Activated naive CD4-positive, alpha-beta T cell treated with anti-CD3 and anti-CD28 coated beads for 36 hours (primary cell): ENCODE measurements at places on chromosomes 11 and 22. TPM values are rescaled to one million over a fixed set of nuclear protein-coding genes. Genes with fewer than 3 reads are reported as not detected.
A peak's percentile ranks its signal among the peaks of the same experiment; 100 is the strongest.

The PIWIL4 gene
- total RNA-seq, result 0.12 TPM

DNA sequence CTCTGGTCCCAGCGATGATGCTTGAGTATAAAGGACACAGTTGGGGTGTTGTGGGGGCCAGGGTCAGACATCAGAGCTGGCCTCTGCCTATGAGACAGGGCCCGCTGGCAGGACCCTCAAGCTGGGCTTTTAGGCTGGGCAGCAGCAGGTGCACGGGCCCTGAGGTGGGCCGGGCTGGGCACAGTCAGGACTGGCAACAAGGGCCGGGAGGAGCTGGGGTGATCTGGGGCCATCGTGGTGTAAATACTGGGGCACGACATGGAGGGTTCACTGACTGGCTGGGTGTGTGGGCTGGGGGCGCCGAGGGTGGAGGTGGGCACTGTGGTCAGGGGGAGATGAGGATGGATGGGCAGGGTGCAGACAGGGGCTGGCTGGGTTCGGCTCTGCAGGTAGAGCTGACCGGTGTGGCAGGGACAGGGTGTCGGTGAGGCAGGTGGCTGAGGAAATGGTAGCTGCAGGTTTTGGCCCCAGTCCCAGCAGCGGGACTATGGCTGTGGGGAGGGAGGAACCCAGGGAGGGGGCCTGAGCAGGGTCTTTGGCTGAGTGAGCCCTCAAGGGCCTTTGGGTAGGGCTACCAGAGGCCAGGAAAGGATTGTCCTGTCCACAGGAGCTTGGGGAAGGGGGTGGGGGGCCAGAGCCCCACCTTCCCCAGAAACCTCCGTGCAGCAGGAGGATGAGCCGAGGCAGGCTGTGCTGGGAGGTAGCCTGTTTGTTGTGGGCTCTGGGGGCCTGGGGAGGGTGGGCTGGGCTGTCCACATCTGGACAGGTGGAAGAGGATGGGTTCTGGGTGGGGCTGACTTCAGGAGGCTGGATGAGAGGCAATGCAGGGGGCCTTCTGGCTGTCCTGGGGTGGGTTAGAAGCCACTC, 81.4 kb downstream of the KCNQ1 start:
- peak; percentile 4 for DNase-seq

DNA sequence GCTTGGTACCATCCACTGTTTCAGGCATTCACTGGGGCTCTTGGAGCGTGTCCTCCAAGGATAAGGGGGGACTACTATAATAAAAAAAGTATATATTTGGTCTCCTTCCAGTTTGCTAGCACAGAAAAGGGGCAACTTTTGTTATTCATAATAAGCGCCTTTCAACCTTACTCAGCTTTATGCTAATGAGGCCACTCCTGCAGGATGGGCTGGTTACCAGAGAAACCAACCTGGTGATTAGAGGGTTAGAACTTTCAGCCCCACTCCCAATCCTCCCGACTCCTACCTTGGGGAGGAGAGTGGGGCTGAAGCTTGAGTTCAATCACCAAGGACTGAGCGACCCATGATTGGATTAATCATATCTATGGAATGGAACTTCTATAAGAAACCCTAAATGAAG, 31.8 kb downstream of the PPFIBP2 start:
- no peak for DNase-seq

- no peak for DNase-seq
These were observed 835 bp upstream of the MYOD1 start for GRCh38 chr11:17718510-17718962.

- no peak for DNase-seq
These were observed 138.7 kb downstream of the TRIM44 start for GRCh38 chr11:35800970-35801953.

DNA sequence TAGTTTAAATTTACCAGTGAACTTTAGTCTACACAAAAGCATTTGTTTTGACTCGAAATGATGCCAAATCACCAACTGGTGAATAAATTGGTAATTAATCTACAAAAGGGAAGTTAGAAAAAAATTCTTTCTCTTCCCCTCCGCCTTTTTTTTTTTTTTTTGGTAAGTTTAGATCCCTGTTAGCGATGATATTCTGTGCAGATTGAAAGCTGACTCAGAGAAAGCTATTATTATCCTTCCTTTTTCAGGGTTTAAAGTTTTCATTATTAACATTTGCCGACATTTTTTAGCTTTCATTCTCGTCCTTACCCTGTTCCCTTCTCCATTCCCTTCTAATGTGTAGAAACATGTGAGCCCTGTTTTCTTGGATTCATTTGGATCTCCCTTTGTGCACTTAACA, 16.8 kb upstream of the NUP160 start:
- no peak for DNase-seq

GRCh38 chr11:110478410-110478809, 48.7 kb downstream of the FDX1 start:
- DNase-seq, result no peak

DNA sequence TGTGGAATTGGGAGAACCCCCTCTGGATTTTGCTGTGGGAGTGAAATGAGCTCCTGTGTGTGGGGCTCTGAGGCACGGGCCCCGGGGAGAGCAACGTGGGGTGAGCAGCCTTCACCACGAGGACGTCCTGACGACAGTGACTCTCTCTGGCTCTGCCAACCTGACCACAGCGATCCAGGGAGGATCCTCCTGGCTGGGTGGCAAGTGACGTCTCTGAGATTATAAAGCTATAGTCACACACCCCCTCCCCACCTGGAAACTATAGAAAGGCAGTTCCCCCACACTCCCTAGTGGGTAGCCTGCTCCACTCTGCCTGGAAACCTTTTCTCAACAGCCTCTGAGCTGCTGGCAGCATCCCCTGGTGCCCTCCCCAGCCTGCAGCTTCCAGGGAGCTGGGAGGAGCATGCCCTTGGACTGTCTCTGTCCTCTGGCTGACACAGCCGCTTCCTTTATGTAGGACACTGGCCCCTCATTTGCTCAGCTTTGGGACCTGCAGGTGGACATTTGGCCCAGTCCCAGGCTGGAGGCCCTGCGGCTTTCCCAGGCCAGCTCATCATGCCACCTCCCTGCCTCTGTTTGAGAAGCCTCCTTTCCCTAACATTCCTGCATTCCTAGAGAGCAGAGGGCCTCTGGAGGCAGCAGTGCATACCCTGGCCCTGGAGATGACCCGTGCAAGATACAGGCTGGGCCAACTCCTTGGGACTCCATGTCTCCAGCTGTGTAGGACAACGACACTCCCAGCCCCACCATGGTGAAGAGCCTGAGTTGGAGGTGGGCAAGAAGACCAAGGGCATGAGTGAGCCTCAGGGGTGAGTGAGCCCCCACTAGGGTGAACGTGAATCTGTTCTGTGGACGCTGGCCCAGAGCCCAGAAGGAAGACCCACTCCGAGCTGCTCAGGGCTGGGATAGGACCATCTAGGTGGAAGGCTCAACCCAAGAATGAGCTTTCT, 314.0 kb downstream of the NTM start:
- DNase-seq, result no peak

DNA sequence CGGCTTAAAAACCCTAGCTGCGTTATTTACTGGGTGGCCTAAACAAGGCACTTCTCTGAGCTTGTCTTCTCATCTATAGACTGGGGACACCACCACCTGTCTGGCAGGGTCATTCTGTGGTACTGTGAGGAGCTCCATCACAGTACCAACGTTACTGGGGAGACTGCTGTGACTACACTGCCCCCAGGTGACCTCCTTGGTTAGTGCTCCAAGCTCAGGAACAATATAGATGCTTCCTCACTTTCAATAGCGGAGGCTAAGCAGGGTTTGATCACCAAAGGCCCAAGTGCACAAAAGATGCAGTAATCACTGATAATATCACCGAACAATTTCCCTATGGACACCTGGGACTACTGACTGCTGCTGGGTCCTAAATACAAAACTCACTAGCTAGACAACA, 18.8 kb downstream of the PRPF19 start:
- DNase-seq, result peak; percentile 61

- DNase-seq, result no peak
These were observed 2.3 kb upstream of the FOLR1 start for GRCh38 chr11:72189455-72190250.

The KRTAP5-10 gene
- total RNA-seq, result not detected

The ST14 gene
- total RNA-seq, result not detected

The CEND1 gene
- 0.17 TPM for total RNA-seq

DNA sequence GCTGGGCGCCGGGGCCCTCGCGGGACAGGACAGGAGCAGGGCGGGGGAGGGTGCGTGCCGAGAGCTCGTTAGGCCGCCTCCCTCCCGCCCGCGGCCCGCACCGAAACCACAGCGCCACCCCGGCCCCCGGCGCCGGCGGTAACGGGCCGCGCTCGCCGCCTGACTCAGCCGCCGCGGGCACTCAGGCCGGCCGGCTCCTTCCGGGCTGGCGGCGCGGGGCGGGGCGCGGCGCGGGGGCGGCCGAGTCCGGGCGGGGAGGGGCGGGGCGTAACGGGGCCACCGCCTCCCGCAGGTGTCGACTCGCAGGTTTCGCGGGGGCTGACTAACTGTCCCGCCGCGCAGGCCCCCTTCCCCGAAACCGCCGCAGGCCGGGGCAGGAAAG, at the start of gene AP5B1:
TSS of gene AP5B1 (minus strand) at position 207 of the 382 bp plus-strand sequence. CDS start 385 bp downstream, outside the sequence.
- DNase-seq, result peak; percentile 68

DNA sequence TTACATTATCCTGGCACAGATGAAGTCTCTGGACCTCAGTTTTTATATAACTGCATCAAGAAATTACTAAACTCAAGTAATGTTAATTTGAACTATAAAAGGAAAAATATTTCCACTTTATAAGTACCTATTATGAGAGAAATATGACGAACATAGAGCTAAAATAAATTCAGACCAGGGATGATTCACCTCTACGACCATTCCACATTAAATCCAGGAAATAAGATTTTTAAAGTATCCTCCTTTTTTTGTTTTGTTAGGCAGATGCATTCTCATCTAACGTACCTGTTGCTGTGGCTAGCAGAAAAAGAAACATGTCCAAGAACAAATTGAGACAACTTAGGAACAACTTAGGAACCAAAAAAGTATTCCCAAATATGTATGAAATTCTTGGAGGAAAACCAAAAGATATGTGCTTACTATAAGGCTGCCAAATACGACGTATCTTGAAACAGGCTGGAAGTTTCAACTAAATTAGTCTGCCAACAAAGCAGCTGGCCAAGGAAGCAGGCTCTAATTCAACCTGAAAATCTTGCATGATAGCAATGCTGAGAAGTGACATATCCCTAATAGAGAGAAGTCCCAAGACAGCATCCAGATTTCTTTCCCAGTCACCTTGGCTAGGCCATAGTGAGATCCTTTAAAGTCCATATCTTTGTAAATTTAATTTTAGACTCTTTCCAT, 15.7 kb downstream of the SPTY2D1 start:
- DNase-seq, result no peak

- DNase-seq, result no peak
These were observed 70.7 kb downstream of the BMAL1 start for GRCh38 chr11:13348305-13348704.

- DNase-seq, result no peak
These were observed 50.3 kb downstream of the FAM76B start for GRCh38 chr11:95739108-95739938.

GRCh38 chr11:7559398-7560283, 45.8 kb downstream of the PPFIBP2 start:
- no peak for DNase-seq

The GLB1L2 gene
- 11.0 TPM for total RNA-seq

The NLRP10 gene
- total RNA-seq, result not detected

DNA sequence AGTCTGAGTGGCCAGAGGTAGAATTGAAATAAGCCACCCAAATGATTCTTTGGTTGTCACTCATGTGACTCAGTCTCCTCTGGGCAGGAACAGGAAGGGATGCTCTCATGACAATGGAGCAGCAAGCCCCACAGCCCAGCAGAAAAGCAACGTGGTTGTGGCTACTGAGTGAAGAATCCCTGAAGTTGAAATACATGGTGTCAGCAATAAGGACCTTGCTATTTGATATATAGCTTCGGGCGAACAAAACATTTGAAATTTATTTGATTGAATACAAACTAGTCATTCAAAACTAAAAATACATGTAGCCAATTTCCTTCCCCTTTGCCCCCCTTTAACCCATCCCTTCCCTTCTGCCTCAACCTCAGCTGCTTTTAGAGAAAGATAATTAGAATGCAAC, 14.5 kb upstream of the DTX4 start:
- no peak for DNase-seq

- no peak for DNase-seq
These were observed 376.7 kb upstream of the DDI1 start for GRCh38 chr11:103659743-103660142.

DNA sequence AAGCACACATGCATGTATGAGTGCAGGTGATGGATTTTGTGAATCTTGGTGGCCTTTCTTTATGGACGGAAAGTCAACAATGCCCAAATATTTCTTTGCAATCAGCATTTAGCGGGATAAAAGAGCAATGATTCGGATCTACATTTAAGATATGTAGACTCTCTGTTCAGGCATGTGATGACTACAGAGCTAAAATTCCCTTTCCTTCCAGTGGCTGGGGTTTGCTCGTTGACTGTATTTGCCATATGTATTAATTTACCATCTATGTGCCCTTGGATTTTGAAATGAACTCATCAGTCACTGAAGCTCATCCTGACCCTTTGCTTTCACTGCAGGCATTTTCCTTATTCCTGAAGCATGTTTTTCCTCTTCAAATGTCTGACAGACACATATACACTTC, 13.6 kb downstream of the BLID start:
- no peak for DNase-seq

DNA sequence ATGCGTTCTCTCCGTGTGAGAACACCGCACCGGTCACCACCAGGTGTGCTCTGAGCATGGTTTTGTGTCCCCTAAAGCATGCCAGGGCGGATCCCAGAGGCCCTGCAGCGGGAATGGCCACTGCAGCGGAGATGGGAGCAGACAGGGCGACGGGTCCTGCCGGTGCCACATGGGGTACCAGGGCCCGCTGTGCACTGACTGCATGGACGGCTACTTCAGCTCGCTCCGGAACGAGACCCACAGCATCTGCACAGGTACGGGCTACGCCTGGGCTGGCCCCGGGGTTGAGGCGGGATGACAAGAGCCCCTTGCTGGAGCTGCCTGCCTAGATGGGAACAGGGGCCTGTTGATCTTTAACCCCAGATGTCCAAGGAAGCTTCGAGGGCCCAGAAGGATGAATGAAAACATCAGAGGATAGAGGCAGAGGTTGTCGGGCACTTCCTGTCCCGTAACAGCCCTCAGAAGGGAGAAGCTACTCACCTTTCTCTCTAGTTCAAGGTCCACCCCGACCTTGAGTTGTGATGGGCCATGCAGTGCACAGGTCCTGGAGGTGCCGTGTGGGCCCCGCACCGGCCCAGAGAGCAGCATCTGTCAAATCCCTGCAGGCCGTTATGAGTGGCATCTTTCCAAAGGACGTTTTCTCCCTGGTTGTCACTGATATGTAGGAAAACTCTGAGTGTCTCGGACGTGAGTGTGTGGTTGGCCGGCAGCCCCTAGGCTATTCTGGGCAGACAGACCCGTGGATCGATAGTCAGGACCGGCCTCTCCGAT, 3.3 kb downstream of the CRELD2 start:
- DNase-seq, result no peak

DNA sequence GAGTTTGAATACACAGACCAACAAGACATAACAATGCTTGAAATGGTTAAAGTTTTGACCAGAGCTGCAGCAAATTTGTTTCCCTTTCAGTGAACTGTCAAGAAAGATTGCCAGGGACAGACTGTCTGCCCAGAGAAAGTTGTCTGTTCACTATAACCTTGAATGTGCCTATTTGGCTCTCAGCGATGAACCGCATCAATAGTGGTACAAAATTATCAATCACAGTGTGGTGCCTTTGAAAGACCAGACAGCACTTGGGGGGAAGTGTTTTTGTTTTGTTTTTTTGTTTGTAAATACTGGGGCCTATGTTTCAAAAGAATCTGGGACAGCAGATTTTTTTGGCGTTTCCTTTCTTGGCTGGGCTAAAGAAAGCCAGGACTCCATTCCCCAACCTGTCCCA, 123.1 kb downstream of the CD44 start:
- DNase-seq, result no peak

- DNase-seq, result no peak
These were observed 52.3 kb downstream of the TST start for GRCh38 chr22:36966851-36967540.
